ENCODE measurements at places on chromosomes 5 and 9.

DNA sequence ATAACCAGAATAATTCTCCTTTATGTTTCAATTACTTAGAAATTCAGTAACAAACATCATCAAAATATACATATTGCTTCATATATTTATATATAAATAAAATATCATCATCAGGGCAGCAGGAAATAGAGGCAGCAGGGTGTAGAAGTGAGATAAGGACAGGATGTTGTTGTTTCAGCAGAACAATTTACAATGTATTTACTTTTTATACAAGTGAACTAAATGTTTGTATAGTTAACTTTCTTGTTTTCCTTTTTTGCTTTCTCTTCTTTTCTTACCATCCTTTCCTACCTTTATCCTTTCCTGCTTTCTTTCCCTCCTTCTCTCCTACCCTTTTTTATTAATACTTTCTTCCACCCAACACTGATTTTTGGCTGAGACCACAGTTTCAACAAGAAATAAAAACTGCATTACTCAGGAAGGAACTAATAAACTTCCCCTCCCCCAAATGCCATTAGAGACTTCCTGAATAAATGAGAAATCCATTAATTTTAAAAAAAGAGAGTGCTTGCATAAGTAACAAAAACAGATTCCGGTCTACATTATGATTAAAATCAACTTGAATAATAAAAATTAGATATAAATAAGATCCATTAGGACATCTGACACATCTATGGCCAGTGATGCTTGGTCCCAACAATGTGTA lies 159.8 kb upstream of the ACOT12 start:
- DNase-seq: no peak

- DNase-seq: no peak
These were observed 2.8 kb downstream of the ACO1 start for GRCh38 chr9:32387256-32387655.

DNA sequence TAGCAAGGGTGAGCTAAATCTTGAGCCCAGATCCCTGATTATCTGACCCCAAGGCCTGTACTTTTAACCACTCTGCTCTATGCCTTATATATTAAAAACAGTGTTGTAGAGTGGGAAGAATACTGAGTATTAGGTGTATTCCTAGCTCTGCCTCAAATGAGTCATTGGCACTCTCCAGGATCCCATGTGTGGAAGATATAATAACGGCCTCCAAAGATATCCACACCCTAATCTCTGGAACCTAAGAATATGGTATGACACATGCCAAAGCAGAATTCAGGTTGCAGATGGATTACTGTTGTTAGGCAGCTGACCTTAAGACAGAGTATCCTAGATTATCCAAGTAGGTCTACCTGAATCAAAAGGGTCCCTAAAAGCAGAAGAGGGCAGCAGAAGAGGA lies 110.8 kb downstream of the ADRB2 start:
- no peak for DNase-seq

- DNase-seq: no peak
These were observed 16.9 kb downstream of the GNG10 start for GRCh38 chr9:111678293-111678692.

GRCh38 chr5:173659423-173659822 lies 43.0 kb upstream of the BOD1 start:
- no peak for DNase-seq

DNA sequence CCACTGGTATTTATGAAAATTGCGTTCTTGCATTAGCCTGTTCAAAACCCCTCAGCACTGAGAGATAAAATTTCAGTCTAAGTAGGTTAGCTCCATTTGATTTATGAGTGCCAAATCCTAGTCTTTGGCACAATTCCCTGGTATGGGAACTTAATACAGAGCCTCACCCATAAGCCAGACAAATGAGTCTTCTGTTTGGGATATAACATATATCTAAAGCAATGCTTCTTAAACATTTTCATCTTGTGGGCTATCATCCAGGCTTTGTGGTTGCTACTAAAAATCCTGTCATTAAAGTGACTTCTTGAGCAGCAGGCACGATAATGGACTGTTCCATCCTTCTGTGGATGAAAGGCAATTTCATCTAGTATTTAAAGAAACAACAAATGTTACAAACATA lies 419.5 kb upstream of the ACTBL2 start:
- no peak for DNase-seq

- no peak for DNase-seq
These were observed 61.6 kb downstream of the CSNK1A1 start for GRCh38 chr5:149489605-149490037.

DNA sequence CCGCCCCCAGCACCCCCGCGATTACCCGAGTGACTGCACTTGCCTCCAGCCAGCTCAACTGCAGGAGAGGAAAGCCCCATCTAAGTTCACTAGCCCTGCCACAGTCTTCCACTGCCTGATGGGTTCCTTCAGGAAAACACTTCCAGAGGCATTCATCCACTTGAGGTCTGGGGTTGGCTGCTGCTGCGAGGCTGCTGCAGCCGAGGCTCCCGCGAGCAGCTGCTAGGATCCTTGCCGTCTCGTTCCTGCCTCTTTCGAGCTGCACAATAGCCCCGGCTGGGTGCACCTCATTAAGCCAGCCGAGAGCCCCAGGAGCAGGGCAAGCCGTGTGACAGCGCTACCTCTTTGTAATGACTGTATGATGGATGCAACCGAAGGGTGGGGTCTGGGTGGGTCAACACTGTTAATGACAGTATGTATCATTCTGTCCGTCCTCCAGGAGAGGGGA lies 24.2 kb upstream of the ELAVL2 start:
- no peak for DNase-seq

DNA sequence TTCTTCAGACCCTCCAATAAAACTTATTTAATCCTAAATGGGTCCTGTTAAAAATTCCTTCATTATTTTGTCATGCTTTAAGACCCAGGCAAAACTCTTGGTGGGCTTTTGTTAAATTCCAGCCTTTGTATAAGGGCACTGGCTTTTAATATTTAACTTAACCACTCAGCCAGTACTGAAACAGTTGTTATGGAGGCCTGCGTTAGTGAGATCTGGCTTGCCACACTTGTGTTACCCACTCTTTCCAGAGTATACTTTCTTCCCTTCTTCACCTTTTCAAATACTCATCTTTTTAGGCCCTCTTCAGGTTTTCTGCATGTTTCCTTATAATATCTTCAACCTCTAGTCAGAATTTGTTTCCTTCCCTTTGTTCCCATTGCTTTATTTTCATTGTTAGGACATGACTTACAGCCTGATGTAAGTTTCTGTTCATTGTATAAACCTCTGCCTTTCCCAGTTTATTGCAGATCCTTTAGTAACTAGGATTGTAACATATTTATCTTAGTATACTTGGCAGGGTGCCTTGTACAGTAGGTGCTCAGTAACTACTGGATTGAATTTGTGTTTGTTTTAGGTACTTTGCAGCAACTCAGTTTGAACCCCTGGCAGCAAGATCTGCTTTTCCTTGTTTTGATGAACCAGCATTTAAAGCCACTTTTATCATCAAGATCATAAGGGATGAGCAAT lies 48.8 kb downstream of the LNPEP start:
- no peak for DNase-seq

GRCh38 chr9:1771094-1771789 lies 243.9 kb upstream of the SMARCA2 start:
- no peak for DNase-seq

- DNase-seq: no peak
These were observed 25.4 kb downstream of the SREK1 start for GRCh38 chr5:66169534-66169933.

GRCh38 chr5:8418049-8418426 lies 549.1 kb downstream of the MTRR start:
- DNase-seq: no peak

GRCh38 chr5:172771439-172772111 lies 580 bp upstream of the DUSP1 start:
- DNase-seq: no peak

DNA sequence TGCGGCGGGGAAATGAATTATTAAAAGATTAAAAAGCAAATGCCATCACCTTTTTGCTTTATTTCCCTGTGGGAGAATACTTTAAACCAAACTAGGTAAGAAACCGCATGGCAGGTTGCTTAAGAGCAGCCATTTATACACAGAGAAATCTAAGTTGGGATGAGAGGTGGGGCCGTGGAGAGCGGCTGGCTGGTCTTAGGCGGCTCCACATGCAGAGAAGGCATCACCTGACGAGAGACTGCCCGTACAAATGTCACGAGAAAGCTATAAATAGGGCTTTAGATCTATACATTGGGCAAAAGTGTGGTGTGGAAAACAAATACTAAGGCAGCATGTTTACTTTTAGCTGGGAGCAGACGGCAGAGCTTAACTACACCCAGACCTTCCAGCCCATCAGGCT lies 39.4 kb downstream of the MED27 start:
- no peak for DNase-seq

DNA sequence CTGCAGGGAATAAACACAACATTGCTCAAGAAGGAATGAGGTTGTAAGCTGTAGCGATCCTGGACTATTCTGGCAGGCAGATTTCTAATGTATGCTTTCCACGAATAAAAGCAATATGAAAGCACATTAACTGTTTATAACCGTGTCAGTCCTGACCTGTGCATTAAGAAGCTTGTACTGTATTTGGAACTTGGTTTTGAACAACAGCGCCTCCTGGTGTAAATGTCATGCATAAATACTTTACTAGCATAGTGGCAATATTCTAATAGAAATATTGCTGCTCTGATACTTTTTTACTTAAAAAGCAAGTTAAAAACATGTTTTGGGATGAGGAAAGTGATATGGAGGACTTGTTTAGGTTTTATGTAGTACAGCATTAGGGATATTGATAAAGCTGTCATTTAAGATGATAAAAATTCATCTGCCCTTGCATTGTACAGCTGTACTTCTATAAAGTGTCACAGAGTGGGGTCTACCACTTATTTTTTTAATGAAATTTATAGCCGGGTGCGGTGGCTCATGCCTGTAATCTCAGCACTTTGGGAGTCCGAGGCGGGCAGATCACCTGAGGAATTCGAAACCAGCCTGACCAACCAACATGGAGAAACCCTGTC lies 70.7 kb upstream of the GNE start:
- peak; percentile 45 for DNase-seq

- DNase-seq: no peak
These were observed 8.6 kb downstream of the PDCD1LG2 start for GRCh38 chr9:5518937-5519319.

GRCh38 chr9:9246726-9247125 lies 1366.1 kb downstream of the PTPRD start:
- DNase-seq: no peak

DNA sequence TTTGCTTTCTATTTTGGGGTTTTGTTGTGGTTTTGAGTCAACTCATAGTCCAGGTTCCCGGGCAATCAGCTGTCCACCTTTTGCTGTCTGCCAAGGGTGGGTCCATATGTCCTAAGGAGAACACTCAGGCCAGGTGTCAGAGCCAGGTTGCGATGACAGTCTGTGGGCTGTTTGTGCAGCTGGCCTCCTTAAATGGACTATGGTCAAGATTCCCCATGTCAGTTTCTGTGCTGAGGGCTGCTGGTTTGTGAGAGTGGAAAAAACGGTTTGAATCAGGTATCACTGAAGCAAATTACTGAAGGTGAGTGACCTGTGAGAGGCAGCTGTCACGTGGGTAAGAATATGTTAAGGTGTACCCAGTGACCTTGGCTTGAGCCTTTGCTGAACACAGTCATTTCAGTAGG lies 33.0 kb downstream of the SNX30 start:
- no peak for DNase-seq

DNA sequence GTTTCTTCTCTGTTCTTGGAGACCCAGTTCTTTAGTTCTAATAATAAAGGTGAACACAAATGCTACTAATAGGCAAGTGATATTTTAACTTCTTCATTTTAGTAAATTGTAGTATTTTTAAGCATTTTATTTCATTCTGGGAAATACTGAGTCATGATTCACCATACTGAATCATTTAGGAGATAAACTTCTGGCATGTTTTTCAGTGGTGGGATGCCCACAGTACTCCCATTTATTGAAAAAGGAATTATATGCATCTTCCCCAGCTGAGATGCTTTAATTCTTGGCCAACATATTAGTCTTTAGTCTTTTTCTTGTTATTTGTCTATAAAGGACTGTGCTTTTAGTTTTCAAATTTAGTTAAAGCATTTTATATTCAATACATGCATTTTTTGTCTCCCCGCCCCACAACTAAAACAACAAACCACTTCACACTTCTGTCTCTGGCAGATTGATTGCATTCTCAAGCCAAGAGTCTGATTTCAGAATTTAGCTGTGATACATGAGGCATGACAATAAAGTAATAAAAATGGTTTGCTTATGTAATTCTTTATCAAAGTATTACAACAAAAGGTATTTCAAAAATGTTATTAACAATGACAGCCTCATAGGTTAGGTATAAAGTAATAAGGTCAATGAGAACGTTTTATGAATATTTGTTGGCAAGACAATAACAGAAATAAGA lies 125.2 kb upstream of the CDH18 start:
- no peak for DNase-seq

DNA sequence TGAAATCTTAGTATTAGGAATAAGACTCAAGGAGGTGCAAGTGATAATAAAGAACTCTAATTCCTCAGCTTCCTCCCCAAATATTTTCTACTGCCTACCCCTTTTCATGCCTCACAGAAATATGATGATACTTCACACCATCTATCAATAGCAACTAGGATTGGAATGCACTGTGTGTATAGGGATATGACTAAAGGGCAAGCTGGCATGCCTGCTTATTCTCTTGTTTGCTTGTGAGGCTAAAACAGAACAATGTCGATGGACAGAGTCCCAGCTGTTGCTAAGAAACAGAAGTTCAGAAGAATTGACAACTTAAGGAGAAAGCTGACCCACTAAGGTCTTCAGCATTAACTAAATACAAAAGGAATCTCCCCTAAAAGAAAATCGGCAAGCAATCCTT lies 9.7 kb upstream of the CHD1 start:
- no peak for DNase-seq

DNA sequence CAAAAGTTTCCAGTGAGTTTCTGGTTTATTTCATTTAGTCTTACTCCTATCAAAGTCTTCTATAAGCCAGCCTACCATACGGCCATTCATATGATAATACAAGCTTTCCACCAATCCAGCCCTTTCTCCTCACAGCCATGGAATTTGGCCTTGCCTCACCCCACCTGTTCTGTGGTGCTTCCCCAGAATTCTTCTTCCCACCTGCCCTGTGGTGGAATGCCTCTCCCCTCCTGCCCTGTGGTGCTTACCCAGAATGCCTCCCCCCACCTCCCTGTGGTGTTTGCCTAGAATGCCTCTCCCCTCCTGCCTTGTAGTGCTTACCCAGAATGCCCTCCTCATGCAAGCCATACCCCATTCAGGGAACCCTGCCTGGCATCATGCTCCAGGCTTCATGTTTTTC lies 90.3 kb upstream of the APC start:
- DNase-seq: no peak

DNA sequence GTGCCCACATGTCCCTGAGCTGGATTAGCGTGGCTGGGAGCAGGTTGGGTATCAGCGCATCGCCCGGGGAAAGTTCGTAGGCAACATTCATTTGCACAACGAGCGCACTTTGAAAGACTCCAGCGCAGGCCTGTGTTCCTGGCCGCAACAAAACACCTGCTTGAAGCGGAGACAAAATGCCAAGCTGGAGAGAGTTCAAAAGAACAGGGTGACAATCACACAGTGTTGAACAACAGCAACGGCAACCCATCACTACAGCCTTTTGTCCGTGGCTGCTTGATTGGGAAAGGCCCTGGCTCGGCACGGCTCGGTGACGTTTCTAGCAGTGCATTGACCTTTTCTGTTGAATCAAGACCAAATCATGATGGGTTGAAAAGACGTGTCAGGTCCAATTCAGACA lies 336.3 kb downstream of the IRX1 start:
- no peak for DNase-seq

GRCh38 chr5:15864536-15865215 lies 314.9 kb downstream of the MARCHF11 start:
- DNase-seq: no peak

Measured in GM18507 (cell line).